ENCODE measurements at places on chromosomes 3 and 15.

GRCh38 chr15:79010278-79010677 is 65.4 kb upstream of the CTSH start:
- DNase-seq: no peak

DNA sequence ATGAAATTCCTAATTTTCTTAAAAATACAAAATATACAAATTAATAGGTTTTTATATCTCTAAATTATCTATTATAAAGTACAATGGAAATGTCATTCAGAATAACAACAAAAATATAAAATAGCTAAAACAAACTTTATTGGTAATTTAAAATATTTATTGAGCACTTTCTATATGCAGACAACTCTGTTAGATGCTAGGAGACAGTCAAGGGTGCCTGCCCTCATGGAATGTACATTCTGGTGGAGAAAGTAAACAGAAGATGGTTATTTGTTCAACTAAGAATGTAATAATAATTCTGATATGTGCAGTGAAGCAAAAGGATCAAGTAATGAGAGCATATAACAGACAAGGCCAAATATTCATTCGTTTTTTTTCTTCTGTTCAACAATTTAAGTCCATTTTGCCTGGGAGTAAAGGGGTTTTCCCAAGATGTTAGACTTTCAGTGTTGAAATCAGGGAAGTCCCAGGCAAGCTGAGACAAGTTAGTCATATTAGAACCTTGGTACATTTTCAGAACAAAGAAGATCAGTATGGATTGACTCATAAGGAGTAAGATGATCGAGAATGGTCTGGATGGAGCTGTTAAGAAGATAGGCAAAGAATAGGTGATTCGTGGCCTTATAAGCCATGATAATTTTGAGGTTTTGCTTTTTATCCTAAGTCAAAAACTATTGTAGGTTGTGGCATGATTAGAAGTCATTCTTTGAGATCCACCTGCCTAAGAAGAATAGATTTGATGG is 150.2 kb upstream of the MLF1 start:
- DNase-seq: no peak

DNA sequence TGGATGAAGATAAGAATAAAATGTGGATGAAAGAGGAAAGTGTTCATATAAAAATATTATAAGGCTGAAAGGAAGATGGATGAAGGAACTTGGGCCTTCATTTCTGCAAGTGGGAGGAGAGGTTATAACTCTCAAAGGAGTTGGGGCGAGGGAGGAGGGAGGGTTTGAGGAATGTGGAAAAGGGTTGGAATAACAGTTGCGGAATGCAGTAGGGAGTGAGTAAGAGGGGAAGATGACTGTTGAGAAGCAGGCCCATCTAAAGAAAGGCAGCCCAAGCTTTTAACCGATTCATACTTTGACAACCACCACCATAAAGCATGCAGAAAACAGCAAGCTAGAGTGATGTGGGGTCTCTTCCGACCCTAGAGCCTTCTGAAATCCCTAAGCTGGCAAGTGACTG is 8.3 kb upstream of the TM4SF4 start:
- DNase-seq: no peak

DNA sequence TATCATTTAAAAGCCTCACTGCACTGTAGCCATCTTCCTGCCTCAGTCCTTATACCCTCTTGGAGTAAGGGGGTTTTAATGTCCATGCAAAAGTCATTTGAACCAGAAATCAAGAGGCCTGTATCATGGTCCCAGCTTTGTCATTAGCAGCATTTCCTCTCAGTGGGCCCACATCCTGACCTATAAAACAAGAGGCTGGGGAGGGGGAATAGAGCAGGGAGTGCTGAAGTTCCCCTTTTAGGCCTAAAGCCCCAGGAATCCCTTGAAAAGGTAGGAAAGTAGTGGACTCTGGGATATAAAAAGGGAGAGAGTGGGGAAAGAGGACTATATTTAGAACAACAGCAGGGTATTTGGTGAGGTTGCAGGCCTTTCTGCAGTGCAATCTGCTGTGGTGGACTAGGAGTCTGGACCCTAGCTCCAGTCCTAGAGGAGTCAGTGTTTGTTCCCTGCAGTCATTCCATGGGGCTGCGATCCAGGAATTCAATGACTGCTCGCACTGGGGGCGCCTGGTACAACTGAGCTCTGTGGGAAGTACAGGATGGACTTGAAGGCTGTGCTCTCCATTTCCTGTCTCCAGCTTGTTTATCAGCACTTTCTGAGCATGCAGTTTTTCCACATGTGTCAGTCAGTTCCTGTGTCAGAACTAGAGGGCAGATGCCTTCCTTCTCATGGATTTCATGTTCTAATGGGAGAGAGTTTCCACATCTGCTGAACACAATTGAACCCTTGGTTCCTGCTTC is 46.8 kb downstream of the PDHB start:
- no peak for DNase-seq

DNA sequence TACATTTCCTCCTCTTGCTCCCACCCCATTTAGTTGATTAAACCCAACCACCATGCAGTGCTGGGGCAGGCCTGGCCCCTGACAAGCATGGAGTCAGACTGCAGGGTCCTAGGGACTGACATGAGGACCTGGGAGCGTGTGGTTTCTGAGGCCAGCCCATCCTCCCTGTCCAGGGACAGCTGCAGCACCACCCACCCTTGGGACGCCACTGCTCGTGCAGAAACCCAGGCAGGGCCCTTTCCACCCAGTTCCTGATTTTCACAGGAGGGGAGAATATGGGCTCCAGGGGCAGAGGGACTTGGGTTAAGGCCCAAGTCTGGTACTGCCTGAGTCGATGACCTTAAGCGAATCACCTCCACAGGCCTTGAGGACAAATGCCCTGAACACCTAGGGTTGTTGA is 23.7 kb downstream of the PLXND1 start:
- no peak for DNase-seq

DNA sequence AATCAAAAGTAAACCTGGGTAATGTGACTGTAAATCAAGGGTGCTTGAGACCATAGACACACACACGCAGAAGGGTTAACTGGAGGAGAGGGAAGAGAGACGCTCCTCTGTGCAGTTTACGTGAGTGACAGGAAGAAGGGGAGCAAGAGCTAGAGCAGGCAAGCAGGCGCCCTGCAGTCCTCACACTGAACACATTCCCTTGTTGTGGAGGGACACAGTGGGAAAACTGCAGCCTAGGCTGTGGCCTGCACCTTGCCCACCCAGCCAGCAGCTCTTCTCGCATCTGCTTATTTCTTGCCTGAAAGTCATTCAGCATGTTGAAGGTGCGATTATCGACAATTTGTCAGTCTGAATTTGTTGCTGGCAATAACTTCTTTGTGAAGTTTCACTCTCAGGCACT is 24.2 kb downstream of the SOX2 start:
- no peak for DNase-seq

GRCh38 chr3:82085356-82085755 is 323.9 kb upstream of the GBE1 start:
- no peak for DNase-seq

DNA sequence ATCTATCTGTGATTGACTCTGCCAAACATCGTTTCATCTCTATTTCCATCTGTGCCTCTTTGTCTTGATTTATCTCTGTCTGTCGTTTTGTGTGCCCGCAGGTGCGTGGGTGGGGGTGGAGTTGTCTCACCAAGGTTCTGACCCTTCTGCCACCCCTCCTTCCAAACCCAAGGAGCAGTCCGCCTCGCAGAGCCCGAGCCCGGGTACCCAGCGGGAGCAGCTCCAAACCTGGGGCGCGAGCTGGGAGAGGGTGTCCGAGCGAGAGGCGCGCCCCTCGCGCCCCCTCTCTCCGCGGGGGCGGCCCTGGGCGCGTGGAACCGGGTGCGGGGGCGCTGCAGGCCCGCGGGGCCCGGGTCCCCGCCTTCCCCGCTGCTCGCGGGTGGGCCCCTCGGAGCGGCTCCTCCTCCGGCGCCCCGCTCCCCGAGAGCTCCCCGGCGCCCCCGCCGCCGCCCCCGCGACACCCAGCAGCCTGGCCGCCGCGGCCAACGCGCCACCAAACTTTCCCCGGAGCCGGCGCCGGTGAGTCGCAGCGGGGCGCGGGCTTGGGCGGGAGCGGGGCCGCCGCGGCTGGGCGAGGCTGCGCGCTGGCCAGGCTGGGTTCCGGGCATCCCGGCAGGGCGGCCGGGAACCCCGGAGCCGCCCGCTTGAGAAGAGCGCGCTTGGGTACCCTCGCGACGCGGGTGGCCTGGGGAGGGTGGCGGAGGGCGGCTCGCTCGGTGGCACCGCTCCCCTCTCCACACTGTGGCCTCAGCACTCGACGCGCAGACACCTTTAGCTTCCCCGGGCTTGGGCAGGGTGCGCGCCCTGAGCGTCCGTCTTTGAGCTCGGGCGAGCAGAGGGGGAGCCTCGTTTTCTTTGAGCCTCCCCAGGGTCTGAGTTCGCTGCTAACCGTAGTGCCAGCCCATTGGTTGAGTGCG is at the start of gene HRH1:
Gene HRH1 (plus strand): TSS at position 458 of the 917 bp plus-strand sequence. CDS start 104,545 bp downstream, outside the sequence.
- no peak for DNase-seq

DNA sequence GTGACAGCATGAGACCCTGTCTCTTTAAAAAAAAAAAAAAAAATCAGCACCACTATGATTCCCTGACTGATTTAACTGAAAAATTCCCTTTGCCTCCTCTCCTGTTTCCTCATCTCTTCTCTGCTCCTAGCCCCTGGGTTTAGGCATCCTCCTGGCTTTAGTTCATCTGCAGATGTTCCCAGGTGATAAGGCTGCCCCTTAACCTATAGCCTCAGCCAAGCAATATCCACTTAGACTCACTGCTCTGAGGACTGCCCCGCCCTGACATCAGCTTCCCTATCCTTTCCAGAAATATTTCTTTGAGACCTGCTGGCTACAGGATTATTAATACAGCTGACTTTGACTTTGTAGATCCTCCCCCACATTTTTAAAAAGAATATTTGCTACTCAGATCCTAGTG is 39.4 kb upstream of the HACD2 start:
- DNase-seq: no peak

GRCh38 chr15:99703603-99704443 is 29.4 kb downstream of the LYSMD4 start:
- DNase-seq: peak; percentile 18

DNA sequence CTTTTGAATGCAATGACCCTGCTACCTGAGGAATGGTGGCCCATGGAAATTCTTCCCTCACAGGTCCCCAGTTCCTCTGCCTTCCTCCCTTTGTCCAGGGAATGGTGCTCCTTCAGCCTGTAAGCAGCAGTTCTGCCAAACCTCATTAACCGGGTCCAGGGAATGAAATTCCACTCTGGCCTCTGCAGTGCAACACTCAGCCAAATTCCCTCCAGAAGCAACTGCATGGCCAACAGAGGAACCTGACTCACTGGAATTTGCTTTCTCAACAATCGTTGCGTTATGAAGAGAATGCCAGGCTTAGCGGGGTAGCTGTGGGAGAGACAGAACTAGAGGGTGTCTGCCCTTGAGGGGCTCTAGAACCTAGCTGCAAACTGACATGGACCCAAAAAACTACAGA is 449.4 kb upstream of the PROK2 start:
- no peak for DNase-seq

GRCh38 chr3:127669541-127670228 is 3.1 kb upstream of the ABTB1 start:
- DNase-seq: no peak

DNA sequence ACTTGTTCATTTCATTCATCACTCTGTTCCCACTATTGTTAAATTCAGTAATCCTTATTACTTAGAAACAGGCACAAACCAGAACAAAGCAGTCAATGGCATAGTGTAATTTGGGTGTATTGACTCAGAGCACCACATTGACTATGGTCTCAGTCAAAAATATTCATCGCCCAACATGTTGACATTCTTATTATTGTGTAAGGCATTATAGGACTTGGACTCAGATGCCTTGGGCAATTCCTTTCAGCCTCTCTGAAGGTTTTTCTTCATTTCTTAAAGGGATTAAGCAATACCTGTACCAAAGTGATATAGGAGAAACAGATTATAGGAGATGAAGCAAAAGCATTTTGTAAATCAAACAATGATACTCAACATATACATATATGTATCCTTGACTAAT is 114.7 kb upstream of the BHLHE40 start:
- DNase-seq: no peak

DNA sequence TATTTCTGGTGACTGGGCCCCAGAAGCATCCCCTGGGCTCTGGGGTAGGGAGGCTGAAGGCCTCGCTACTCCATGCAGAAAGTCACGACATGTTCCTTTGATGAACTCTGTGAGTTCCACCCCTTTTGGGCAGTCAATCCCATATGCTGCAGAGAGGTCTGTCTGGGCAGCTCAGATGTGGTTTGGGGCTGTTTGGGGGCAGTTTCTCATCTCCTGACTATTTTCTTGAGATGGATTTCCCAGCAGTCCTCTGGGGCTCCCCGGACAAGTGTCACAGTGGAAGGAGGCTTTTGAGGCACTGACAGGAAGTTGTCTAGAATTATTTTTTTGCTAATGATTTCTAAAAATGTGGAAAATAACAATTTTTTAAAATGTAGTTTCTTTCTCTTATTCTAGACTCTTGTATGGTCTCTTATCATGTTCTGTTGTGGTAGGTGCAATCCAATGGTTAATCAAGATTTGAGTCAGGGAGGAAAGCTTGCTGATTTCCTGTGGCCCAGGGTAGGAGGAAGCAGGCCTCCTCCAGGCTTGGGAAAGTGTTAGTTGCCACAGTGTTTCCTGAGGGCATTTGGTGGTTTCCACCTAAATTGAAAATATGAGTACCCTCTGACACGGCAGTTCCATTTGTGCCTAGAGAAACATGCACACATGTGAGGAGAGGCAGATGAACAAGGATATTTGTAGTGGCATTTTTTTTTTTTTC is 19.9 kb upstream of the TATDN2 start:
- no peak for DNase-seq

- no peak for DNase-seq
Observed at GRCh38 chr3:24355806-24356205, 138.8 kb downstream of the THRB start.

GRCh38 chr3:122112754-122113153 is 57.6 kb downstream of the CD86 start:
- no peak for DNase-seq

DNA sequence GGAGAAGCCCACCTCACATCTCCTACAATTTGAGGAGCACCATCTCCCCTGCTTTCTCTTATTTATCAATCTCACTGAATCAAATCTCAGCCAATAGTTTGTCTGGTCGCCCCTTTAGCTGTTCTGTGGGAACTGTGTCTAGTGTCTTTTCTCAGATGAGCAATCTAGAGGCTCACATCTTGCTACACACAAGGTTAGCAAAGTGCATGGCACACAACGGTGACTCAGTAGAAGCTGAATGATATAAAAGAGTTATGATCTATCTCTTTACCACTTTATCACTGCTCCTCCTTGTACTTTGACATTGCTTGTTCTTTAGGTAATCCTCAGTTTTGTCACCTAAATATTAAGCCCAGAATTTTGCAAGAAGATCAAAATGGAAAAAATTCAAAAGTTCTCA is 16.8 kb upstream of the COLQ start:
- DNase-seq: no peak

DNA sequence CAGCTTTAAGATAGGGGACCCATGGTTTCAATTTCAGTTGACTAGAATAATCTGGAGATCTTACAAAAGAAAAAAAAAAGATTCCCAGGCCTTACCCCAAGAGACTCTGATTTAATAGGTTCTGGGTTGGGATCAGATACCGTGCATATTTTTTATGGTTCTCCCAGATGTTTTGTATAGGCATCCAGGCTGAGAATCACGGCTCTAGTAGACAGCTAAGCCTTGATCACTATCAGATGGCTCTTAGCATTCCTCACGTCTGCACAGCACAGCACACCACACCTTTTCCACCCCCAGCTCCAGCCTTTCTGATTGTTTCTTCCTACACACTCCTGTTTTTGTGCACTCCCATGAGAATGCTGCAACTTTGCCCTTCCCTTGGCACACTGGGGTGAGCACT is 40.8 kb downstream of the TMEM45A start:
- no peak for DNase-seq

- no peak for DNase-seq
Observed at GRCh38 chr3:27728195-27729087, 6.3 kb upstream of the EOMES start.

All from SHP77 treated with DMSO at 0.1 percent for 48 hours (cell line).